ENCODE measurements at places on chromosomes 7 and 10.

GRCh38 chr7:101644879-101645278 is 15.8 kb upstream of the MYL10 start:
- DNase-seq = no peak

DNA sequence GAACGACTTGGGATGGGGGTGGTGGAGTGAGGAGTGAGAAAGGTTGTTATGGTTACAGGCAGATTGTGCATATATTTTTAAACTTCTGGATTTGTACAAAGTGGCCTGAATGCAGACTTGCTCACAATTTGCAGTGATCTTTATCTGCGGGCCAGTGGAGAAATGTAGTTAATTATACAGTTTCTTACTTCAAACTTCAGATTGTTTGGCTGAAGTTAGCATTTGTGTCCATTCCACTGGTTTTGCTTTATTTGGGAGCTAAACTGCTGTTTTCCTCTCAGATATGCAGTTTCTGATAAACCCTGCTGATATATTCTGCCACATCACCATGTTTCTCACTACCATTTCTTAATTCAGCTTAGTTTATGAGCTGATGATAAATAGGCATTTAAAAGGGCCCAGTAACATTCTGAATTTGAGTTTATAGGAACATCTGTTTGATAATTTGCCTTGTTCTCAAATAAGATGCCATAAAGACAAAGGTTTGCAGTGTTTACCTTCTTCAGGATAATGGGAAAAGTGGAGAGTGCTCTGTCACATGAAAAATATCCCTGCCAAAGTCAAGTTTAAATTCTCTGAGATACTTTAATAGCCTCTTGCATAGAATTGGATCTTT is 170.1 kb downstream of the ST7 start:
- no peak for DNase-seq

DNA sequence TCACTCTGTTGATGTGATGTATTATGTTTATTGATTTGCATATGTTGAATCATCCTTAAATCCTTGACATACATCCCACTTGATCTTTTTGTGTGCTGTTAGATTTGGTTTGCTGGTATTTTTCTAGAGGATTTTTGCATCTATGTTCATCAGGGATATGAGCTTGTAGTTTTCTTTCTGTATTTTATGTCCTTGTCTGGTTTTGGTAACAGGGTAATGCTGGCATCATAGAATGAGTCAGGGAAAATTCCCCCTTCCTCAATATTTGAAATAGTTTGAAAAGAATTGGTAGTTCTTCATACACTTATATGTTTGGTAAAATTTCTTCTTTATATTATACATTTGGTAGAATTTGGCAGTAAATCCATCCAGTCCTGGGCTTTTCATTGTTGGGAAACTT is 89.4 kb upstream of the SLC13A1 start:
- no peak for DNase-seq

DNA sequence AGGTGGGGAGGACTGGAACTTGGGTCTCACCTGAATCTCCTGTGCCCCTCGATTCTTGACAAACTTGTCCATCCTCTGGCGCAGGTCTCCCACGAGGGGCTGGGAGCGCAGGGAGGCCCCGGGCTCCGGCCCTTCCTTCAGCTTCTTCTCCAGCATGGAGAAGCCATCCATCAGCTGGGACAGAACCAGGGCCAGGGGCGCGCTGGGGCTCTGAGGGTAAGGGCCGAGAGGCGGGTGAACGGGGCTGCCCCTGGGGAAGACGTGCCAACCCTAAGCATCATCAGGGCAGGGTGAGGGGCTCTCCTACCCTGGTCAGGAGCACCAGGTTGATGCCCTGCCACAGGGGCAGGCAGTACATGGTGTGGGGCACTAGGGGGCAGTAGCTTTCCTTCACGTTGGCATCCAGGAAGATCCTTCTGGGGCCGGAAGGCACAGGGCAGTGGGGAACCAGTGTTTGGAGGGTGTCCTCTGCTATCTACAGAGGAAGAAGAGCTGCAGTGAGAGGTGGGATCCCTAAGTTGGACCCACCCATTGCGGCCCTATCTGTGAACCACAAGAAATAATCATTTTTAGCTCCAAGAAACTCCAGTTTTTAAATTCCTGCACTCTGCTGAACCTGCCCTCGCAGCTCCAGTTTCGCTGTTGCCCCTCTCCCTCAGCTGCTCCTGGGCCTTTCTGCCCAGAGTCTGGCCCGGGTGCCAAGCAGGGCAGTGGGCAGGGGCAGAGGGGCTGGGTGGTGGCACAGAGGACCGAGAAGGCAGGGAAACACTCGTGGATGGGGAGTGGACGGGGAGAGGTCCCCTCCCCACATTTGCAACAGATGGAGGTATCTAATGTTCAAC is 10.8 kb upstream of the PYROXD2 start:
- no peak for DNase-seq

- DNase-seq = no peak
Observed at GRCh38 chr7:128774921-128775320, 673 bp downstream of the OPN1SW start.

All from NCI-H526 (cell line).